ENCODE measurements at places on chromosomes 3 and 15.

DNA sequence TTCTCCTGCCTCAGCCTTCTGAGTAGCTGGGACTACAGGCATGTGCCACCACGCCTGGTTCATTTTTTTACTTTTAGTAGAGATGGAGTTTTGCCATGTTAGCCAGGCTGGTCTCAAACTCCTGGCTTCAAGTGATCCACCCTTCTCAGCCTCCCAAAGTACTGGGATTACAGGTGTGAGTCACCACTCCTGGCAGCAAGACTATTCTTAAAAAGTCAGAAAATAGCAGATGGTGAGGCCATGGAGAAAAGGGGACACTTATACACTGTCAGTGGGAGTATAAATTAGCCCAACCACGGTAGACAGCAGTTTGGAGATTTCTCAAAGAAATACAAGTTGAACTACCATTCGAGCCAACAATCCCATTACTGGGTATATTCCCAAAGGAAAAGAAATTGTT, 603.3 kb upstream of the TBL1XR1 start:
- no peak for DNase-seq

DNA sequence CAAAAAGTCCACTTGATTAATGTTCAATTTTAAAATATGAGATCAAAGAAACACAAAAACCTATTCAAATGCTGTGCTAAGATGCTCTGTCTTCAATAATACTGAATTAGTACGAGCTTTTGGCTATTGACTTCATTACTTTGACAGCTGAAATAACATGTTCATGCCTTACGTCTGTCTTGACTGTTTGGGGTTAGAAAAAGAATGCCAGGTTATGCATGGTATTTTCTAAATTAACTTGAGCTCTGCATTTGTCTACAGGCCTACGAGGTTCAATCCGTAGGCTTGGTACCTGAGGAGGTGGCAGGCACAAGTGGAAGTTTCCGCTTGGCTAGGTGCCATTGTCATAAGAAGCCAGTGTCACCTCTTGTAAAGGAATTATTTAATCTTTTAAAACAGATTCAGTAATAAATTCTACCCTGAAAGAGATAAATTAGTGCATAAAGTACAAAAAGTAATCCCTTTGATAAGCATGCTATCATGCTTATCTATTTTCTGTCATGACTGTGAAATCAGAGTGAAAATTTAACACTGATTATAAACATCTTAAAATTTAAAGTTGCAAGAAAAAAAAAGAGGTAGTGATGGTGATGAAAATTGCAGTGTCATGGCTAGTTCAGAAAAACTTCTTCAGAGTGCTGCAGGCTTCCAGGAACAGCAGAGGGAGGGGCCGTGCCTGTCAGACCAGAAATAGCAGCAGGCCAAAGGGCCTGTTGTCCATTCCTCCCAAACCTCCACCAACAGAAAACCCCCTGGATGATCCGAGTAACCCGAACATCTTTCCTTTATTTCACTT, 115.7 kb downstream of the ARRDC4 start:
- DNase-seq: no peak

DNA sequence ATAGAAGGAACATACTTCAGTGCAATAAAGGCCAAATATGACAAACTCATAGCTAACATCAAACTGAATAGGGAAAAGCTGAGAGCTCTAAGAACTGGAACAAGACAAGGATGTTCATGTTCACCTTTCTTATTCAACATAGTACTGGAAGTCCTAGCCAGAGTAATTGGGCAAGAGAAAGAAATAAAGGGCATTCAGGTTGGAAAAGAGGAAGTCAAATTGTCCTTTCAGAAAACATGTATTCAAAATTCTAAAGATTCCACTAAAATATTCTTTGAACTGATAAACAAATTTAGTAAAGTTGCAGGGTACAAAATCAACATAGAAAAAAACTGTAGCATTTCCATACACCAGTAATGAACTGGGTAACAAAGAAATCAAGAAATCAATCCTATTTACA, 12.2 kb upstream of the ZNF197 start:
- no peak for DNase-seq

DNA sequence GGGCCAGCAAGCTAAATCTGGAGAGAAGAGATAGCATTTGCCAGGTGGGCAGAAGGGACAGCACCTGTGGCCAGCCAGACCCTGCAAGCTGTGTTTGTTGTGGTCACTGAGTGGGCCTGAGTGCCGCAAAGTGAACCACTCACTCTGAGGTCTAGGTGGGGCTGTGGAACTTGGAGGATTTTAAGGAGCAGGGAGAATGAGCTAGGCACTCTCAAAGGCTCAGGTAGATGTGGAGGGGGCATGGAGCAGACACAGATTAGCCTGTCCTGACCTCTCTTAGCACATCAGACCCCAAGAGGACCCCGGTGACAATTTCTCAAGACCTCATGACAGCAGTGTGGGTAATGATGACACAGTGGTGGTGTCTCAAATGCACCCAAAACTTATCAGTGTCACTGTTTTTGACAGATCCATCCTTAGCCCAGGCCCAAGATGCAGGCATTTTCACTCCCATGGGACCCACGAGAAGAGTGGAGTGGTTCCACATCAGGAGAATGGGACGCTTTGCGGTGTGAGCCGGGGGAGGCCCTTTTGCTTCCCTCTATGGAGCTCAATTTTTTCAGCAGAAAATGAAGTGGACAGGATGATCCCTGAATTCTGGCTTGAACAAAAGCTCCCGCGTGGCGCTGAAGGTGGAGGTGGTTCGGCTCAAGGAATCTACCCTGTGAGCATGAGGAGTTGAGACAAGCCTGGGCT, 43.8 kb upstream of the TLE3 start:
- no peak for DNase-seq

DNA sequence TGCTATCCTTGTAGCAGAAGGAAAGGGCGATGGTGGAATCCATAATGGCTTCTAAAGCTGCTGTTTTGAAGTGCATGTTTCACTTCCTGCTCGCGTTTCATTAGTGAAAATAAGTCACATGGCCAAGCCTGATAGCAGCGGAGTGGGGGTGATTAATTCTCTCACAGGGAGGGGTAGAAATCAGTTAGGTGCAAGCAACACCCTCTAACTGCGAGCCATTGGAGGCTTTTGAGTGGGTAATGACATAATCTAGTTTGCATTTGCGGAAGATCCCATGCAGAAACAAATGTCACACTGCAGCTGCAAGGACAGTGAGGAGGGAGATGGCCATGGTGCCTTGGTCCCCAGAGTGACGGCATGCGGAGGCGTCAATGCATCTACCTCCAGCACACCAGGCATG, 41.1 kb downstream of the CACNA2D3 start:
- no peak for DNase-seq

- DNase-seq: no peak
Measured at GRCh38 chr3:163773136-163773535, 1305.2 kb downstream of the SI start.

GRCh38 chr3:169477790-169478189, 185.7 kb downstream of the MECOM start:
- DNase-seq: no peak
